Urinary bladder (tissue), 4 donors: ENCODE measurements at places on chromosomes 4 and X. TPM values are rescaled to one million over a fixed set of nuclear protein-coding genes. Genes with fewer than 3 reads are reported as not detected.

- DNase-seq, result no peak
Observed at GRCh38 chr4:13698296-13698695, 70.8 kb upstream of the BOD1L1 start.

Gene TCEANC
- polyA plus RNA-seq, result 1.6 TPM

DNA sequence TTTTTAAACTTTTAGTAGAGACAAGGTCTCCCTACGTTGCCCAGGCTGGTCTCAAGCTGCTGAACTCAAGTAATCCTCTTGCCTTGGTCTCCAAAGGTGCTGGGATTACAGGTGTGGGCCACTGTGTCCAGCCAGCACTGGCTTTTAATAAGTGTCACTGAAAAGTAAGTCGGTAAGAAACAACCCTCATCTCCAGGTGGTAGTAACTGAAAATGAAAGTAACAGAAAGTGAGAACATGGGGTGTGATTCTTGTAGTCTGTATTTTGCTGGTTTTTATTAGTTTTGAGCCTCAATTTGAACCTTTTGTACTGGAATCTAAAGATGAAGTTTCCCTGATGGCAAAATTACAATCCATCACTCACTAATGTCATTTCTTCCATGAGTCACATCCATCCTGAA is 238.1 kb upstream of the AGA start:
- DNase-seq, result no peak

DNA sequence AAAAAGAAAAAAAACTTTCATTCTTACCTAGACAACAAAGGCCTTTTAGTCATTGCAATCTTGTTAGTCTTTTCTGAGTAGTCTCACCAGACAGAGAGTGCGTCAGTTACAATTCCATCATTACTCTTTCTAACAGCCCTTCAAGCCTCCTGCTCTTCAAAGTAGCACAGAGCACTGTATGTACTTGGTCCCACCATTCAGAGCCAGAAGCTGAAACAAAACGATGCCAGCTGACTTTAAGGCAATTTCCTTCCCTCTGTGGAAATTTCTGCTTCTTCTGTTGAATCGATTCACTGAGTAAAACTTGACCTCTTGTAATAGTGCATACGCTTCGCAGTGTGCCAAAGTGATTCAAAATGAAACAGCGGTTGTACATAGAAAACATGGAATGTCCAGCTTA is 57.7 kb upstream of the TENM3 start:
- DNase-seq, result no peak

Gene GAGE1
- not detected for polyA plus RNA-seq

- DNase-seq, result no peak
Observed at GRCh38 chr4:154658680-154659405, 46.4 kb upstream of the FGG start.

DNA sequence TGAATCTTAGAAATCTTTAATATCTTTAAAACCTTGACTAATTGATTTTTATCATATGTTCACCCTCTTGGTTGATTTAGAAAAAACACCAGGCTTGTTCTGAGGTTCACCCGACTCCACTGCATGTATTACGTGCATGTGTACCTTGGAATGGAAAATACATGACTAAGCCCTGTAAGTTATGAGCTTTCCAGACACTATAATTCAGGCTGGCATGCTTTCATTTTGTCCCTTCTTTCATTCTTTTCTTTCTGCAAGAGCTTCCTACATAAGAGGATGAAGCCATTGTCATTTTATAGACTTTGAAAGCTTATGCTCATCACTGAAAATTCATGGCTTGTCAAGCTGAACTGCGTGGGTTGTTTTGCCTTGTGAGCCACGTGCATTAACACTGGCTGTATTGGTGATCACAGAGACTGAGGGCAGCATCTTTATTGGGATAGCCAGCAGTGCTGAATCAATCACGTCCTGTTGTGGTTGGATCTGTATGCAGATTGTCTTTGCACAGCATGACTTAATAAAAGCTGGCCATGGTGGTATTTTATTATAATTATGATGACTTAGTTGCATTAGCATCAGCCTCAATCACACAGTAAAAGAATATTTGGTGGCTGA is 141.9 kb downstream of the SLIT2 start:
- no peak for DNase-seq

Gene MAGEA11
- polyA plus RNA-seq, result not detected

GRCh38 chr4:17347445-17347844 is 164.4 kb downstream of the QDPR start:
- no peak for DNase-seq

Gene SUPT20HL2
- polyA plus RNA-seq, result 0.06 TPM

DNA sequence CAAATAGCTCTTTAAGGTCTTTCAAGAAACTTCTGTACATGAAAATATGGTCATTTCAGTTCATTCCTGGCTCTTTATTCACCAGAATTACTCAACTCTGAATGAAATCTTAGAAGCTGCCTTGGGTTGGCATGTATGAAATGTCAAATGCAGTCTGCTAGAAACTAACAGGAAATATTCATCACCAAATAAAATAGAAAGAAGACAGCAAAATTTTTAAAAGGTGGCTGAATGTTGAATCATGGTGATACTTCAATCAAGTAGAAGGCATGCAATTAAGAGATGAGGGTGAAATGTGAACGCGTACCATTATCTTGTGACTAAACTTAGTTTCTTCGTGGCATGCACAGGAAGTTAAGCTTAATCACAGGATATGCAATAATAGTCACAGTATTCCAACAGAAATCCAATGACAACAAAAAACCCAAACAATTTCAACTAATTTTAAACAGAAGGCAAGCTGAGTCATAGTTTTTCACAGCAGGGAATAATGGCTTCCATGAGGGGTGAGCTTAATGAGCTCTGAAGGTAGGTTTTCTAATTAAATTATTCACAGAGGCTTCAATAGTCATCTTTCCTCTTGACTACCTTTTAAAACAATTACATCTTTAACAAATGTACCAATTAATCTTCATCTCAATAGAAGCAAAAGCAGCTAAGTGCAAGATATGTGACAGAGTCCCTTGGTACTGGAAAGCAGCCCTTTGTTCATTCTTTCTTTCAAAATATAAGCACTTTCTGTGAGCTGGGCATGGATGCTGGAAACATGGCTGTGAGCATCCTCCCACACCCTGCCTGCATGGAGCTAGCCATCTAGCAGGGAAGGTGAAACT is 44.5 kb downstream of the SCFD2 start:
- no peak for DNase-seq

- DNase-seq, result no peak
Observed at GRCh38 chr4:74437866-74438265, 7.1 kb upstream of the AREG start.

Gene F9
- polyA plus RNA-seq, result 0.20 TPM

Gene UTP14A
- 13.9 TPM for polyA plus RNA-seq

DNA sequence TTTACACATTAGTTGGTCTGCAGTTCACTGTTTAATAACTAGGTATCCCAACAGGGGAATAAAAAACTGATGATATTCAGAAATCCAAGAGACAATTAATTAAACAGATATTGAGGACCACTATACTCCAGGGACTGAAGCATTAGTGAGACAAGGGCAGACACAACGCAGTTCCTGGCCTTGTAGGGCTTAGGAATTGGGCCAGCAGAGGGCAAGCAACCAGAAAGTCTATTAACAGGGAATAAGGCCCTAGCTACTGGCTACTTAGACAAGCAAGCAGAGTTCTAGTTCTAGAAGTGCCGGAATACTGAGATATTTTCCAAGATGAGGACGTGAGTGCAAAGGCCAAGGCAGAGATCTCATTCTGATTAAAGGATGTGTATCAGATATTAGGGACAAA is 58.6 kb upstream of the ADGRA3 start:
- no peak for DNase-seq

GRCh38 chr4:6902318-6903042 is 7.1 kb upstream of the TBC1D14 start:
- no peak for DNase-seq

- no peak for DNase-seq
Observed at GRCh38 chr4:3186609-3187008, 62.4 kb upstream of the MSANTD1 start.

DNA sequence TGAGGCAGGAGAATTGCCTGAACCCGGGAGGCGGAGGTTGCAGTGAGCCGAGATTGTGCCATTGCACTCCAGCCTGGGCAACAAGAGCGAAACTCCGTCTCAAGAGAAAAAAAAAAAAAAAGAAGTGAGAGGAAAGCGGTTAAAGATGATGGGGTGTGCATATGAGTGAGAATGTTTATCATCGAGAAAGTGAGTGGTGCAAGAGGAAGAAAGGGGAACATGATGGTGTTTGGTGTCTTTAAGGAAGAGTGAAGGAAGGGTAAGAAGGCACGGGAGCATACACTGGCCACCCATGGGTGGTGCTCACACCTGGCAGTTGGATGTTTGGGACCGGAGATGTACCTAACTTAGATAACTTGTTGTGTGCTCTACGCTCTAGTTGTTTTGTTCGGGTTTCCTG is 62.2 kb downstream of the STOX2 start:
- no peak for DNase-seq

- no peak for DNase-seq
Observed at GRCh38 chr4:70158576-70158975, 4.5 kb downstream of the PRR27 start.

Gene WDR1
- polyA plus RNA-seq, result 361 TPM

- DNase-seq, result no peak
Observed at GRCh38 chr4:89259301-89260028, 48.1 kb downstream of the GPRIN3 start.

Gene RTL5
- 10.0 TPM for polyA plus RNA-seq

DNA sequence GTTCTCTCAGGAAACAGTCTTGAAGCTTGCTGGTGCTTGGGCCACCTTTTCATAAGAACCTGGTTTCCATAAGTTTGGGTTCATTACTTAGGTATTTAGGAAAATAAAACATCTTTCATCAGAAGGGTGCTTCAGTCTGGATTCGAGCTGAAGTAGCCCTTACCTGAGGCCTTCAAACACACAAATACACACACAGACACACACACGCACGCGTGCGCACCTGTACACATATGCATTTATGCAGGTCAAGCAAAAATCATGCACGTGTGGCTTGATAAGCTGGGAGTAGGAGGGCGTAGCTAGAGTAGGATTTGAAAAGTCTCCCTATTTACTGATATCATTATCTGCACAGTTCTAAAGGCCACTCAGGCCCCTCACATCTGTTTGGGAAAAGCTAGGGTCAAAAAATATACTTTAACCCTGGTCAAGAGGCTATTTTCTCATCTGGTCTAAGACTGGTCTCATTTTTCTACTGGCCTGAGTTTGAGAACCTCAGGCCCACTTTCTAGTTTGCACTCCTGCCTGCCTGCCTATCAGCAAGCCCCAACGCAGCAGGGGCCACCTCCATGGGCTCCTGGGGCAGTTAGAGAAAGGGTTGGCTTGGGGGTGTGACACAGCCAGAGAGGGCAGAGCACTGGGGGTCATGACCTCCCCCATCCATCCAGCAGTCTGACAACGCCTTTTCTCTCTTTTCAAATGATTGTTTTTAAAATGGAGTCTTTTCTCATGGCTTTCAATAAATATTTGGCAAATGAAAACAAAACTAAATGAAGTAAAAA is 64.3 kb downstream of the RASL11B start:
- no peak for DNase-seq

GRCh38 chr4:139282721-139283075 is 2.7 kb upstream of the MGARP start:
- no peak for DNase-seq

DNA sequence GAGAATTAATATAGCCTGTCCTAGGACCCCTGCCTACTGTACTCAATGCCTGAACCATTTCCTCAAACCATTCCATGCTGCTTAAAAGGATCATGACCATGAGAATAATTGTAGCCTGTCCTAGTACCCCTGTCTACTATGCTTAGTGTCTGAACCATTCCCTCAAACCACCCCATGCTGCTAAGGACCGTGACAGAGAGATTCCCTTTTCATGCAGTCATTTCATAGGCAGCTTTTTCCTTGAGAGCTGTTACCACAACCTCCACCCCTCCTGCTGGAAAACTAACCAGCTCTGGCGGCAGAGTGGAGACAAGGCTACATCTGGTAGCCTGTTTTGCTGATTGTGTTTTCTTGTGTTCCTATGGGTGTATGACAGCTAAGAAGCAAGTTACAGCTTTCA is 174.9 kb upstream of the SMARCAD1 start:
- DNase-seq, result no peak

GRCh38 chr4:158825433-158826036 is 56.7 kb downstream of the FNIP2 start:
- DNase-seq, result no peak

Gene TMPRSS11D
- not detected for polyA plus RNA-seq

GRCh38 chrX:17380221-17380620 is 5.2 kb downstream of the NHS start:
- no peak for DNase-seq

Gene SLC2A9
- polyA plus RNA-seq, result 7.6 TPM

DNA sequence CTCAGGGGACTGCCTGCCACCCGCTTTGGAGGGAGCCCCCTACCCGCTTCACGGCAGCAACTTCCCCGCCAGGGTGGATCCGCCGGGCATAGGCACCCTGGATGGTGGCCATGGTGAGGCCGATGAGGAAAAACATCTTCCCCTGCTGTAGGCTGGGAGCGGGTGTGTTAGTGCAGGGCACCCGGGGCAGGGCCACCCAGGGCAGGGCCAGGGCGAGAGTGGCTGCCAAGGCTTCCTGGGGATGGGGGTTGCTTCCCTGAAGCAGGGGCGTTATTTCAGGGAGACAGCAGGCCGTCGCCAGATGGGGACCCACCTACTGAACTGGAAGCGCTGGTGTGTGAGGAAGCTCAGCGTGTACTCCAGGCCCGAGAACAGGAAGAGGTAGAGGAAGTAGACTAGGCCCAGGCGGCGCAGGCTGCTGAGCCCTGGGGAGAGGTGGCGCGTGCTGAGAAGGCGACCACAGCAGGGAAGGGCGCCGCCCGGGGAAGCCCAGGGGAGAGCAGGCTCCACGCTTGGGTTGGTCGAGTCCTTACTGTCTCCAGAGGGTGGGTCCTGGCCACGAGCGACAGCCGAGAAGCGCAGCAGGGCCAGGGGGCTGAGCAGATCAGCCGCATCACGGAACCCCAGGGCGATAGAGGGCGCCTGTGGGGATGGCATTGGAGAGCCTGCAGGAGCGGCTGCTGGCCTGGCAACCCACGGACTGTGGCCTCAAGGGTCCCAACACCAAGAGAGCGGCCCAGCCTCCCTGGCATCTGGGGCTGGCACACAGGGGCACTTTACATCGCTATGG is 31.5 kb downstream of the NOP14 start:
- DNase-seq, result no peak

Gene FMR1
- 24.3 TPM for polyA plus RNA-seq
